ENCODE measurements at places on chromosomes 6 and 20.
A peak's percentile ranks its signal among the peaks of the same experiment; 100 is the strongest.

GRCh38 chr6:166683477-166683876 is 56.4 kb upstream of the RPS6KA2 start:
- DNase-seq, result no peak

DNA sequence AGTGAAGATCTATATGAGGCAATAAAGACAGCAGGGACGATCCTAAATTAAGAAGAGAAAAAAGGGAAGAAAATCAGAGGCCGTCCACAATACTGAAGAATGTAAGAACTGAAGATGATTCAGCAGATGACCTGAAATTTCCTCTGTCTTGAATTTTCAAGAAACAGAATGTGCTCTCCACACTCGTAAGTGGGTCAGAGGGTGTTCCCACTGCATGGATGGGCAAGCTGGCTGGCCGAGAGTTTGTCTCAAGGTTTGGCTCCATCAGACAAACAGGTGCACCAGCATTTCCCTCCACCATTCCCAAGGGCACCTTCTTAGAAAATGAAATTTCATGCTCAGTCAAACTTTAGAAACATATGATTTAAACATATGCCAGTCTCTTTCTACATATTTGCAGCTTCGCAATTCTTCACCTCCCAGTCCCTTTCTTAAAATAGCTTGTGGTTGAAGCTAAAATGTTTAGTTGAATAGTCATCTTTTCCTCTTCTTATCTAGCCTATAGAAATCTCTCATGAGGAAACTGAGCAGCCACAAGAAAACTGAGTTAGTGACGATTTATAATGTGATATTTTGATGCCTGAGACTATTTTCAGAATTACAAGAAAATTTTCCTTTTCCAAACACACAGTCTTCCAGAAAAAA is 576.4 kb downstream of the PRKN start:
- DNase-seq, result no peak

DNA sequence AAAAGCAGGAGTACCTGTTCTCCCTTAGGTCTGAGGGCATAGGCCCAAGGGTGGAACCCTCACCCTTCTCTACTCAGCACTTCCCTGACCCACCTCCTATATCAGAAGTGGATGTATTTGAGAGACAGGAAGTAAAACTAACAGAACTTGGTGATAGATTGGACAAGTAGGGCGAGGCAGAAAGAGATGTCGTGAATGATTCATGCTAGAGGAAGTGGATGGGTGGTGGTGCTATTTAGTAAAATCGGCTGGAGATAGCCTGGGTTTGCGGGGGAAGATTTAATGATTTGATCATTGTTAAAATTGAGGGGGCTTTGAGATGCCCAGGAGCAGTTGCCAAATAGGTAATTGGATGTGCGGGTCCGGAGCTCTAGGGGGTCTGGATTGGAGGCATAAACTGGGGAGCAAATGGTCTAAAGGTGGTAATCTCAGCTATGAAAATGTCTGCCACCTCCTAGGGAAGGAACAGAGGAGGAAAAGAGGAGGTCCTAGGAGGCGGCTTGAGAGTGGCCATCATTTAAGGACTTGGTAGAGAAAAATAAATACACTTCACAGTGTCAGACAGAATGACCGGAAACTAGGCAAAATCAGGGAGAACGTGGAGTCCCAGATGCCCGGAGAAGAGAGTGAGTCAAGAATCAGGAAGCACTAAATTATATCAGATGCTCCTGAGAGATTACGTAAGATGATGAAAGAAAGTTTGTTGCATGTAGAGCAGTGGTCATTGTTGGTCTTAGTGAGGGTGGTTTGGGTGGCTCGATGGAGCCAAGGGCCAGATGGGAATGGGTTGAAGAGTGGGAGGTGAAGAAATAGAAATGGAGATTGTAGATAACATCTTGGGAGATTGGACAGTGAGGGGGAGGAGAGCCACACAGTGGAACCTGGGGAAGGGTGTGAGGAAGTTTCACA is 142.0 kb downstream of the CEP57L1 start:
- no peak for DNase-seq

- DNase-seq, result no peak
Measured at GRCh38 chr6:14038467-14039437, 78.8 kb upstream of the CD83 start.

DNA sequence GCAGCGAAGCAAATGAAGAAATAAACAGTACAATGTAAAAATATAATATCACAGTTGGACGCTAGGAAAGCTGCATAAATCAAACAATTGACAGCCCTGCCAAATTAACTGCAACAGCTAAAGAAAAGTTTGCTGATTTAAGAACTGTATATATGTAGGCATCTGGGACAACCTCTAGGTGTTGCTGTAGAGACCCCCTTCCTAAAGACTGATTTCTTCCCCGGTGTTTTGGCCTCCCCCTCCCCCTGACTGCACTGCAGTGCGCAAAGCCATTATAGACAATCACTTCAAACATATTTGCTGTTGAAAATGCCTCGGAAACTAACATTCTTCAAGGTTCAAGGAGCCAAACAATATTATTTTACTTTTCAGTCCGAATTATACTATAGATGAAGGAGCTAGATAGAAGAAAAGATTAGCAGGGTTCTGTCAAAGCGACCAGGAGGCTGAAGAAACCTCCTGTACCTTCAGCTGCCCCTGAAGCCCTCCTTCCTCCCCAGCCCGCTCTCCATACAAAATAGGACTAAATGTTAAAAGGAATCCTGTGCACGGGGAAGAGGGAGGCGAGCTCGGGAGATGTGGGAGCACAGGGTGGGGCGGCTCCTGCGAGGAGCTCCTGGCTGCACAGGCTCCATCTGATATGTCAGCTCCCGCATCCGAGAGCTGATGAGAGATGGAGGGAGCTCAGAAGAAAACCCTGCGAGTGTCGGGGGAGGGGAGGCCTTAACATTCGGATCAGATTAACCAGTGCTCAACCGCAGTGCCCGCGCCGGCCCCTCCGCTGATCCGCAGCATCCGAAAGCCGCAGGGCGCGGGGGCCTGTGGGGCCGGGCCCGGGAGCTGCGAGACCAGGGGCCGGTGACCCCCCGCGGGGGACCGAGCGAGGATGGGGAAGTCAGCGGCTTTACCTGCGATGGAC is 822 bp downstream of the ELOVL4 start:
- no peak for DNase-seq

DNA sequence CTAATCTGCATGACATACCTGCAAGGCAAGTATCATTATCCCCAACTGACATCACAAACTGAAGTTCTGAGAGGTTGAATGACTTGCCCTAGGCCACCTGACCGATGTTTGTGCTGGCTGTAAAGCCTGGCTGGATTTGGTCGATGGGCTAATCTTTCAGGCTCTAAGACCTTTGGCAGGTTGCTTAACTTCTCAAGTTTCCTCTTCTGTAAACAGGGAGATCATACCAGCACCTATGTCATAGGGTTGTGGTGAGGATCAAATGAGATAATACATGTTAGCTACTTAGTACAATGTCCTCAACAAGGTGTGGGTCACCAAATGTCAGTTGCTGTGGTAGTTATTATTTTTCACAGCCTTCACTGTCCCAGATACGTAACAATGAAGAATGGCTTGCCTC is 14.2 kb downstream of the ANKRD66 start:
- no peak for DNase-seq

GRCh38 chr6:80633412-80633811 is 526.9 kb downstream of the BCKDHB start:
- no peak for DNase-seq

- DNase-seq, result peak; percentile 39
Measured at GRCh38 chr6:73388800-73389512, 5.7 kb upstream of the DDX43 start.

- DNase-seq, result no peak
Measured at GRCh38 chr6:90177544-90178383, 118.9 kb downstream of the BACH2 start.

- no peak for DNase-seq
Measured at GRCh38 chr20:38751360-38751976, 3.2 kb downstream of the ACTR5 start.

- DNase-seq, result no peak
Measured at GRCh38 chr6:88074791-88075190, 27.1 kb downstream of the SPACA1 start.

GRCh38 chr20:25321262-25321831 is 69.3 kb downstream of the ABHD12 start:
- DNase-seq, result no peak

- DNase-seq, result peak; percentile 9
Measured at GRCh38 chr20:10218536-10219451, at the start of gene SNAP25. TSS of gene SNAP25 (plus strand) at chr20:10218830. CDS start at chr20:10275492, 56,662 bp downstream.

Data from heart left ventricle (tissue), 16 donors.